ENCODE measurements at places on chromosomes 3 and 15. TPM values are rescaled to one million over a fixed set of nuclear protein-coding genes. Genes with fewer than 3 reads are reported as not detected.

The CEP152 gene
- 6.5 TPM for polyA plus RNA-seq

The GCNT3 gene
- polyA plus RNA-seq = not detected

The MEGF11 gene
- polyA plus RNA-seq = not detected

DNA sequence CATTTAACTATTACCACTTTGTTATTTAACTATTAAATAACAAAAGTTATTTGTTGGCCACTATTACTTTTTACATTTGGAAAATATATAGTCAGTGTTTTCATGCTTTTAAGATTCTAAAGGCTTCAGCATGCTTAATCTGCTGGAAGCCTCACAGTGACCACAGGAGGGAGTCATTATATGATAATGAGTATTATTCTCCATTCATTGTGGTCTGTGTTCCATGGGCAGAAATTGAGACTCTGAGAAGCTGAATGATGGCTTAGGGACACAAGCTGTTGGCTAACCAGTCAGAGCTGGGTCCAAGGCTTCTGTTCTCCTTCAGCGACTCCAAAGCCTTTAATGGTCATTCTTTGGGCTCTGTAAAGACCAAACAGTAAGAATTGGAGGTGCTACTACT, 64.7 kb downstream of the BFSP2 start:
- DNase-seq = no peak

- peak; percentile 29 for DNase-seq
Measured at GRCh38 chr3:52092891-52093290, 36.5 kb upstream of the DUSP7 start.

GRCh38 chr15:42239528-42240182, 31.6 kb upstream of the VPS39 start:
- no peak for DNase-seq

DNA sequence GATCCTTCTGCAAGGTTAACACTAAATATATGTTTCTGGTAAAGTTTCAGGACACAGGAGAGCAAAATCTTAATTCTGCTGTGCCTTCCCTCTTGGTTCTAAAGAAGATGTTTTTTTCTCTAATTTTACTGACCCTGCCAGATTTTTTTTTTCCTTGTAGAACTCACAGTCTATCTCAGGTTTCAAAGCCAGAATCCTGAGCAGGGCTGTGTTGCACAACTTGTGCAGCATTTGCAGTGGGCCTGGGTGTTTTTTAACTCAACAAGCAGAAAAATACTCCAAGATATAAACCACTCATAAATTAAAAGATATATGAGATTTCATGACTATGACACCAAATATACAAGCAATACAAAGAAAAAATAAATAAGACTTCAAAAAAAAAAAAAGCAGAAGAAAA, 40.2 kb upstream of the ARF4 start:
- no peak for DNase-seq

DNA sequence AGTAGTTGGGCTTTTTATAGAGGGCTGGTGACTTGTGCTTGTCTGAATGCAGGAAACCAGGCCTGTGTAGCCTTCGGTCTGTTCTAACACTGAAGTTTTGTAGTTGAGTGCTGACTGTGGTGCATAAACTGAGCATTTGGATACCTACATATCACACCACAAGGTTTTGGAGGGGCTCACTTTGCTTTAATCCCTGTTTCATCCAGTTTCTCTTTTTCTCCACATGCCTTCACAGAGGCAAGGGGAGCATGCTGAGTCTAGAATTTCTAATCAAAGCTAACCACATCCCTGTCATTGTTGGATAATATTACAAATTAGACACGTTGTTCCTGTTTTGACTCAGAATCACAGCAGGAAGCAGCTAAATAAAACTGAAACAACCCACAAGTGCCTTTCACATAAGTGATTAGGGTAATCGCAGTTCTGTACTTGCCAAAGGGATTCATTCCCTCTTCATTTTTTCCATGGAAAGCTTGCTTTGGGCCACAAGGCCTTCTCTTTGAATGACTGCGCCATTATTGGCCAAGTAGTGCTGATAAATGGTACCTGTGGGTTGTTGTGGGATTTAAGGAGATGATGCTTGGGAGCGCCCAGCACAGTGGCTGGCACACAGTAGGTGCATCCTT, 48.9 kb downstream of the TGFBR2 start:
- no peak for DNase-seq

Data from CD8-positive, alpha-beta memory T cell (primary cell).